ENCODE measurements at places on chromosomes 7 and 10.

- DNase-seq, result no peak
Measured at GRCh38 chr10:111148025-111148424, 71.2 kb downstream of the ADRA2A start.

- DNase-seq, result no peak
Measured at GRCh38 chr10:9294132-9294663, 1239.7 kb downstream of the GATA3 start.

DNA sequence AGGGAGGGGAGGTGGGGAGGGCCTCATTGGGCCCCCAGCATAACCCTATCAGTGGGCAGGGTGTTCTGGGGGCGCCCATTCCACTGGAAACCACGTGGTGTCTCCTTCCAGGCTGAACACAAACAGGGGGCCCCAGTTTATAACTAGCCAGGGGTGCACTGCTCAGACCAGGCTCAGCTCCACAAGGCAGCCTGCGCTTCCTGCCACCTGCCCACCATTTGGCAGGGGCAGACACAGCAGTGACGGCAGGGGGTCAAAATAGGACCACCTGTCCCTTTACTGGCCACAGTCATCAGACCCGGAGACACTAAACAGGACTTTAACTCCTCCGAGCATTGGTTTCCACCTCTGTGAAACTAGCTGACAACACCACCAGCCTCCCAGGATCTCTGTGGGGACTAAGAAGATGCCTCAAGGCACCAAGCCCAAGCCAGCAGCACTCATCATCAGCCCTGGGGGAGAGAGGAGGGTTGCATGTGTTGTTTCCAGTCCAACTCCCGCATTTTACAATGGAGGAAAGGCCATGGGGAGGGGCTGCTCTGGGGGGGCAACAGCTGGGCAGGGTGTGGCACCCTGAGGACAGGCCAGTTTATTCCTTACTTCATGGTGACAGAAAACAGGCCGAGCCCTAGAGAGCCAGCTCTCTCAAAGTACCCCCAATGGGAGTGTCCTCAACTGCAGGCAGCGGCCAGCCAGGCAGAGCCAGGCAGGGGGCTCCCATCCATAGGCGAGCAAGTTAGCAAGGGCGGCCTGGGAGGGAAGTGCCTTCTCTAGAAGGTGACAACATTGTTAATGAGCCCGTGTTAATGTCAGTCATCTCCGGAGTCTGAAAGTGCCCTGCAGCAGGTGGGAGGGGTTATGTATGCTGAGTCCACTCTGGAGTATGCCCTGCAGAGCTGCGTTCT is 127.6 kb downstream of the TNS3 start:
- no peak for DNase-seq

DNA sequence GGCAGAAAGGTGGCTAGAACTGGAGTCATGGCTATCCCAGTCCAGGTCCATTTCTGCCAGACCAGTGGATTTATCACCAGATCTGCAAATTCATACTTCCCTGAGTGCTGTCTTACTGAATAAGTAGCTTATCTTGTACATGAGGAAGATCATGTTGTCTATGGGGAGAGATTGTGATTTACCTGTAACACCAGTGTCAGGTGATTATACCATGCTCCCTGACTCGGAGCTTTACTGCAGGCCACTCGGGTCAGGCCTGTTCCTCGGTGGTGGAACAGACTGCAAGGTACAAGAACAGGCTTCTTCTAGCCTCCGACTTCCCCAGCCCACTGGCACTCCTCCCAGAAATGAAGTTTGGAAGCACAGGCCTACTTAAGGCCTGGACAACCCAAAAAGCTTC is 42.6 kb upstream of the DLG5 start:
- DNase-seq, result no peak

- DNase-seq, result no peak
Measured at GRCh38 chr10:94631077-94631875, 52.3 kb upstream of the CYP2C18 start.

- DNase-seq, result no peak
Measured at GRCh38 chr10:79146611-79147130, 77.9 kb downstream of the ZMIZ1 start.
